ENCODE measurements at places on chromosomes 12 and 14. TPM values are rescaled to one million over a fixed set of nuclear protein-coding genes. Genes with fewer than 3 reads are reported as not detected.

Gene MYF6
- total RNA-seq, result not detected

Gene YEATS4
- 17.8 TPM for total RNA-seq

Gene CPNE8
- total RNA-seq, result not detected

Gene PPFIBP1
- total RNA-seq, result 78.6 TPM

Gene AGAP2
- total RNA-seq, result 0.28 TPM

Gene FBXO21
- 61.7 TPM for total RNA-seq

Gene SPIC
- total RNA-seq, result not detected

Gene RNASE7
- total RNA-seq, result not detected

Gene WNT5B
- total RNA-seq, result 102 TPM

Gene MPHOSPH9
- total RNA-seq, result 17.0 TPM

Gene RD3L
- not detected for total RNA-seq

Gene FZD10
- total RNA-seq, result not detected

Gene FICD
- 11.3 TPM for total RNA-seq

Gene PRICKLE1
- 21.3 TPM for total RNA-seq
